ENCODE measurements at places on chromosomes 1 and 21. TPM values are rescaled to one million over a fixed set of nuclear protein-coding genes. Genes with fewer than 3 reads are reported as not detected.

DNA sequence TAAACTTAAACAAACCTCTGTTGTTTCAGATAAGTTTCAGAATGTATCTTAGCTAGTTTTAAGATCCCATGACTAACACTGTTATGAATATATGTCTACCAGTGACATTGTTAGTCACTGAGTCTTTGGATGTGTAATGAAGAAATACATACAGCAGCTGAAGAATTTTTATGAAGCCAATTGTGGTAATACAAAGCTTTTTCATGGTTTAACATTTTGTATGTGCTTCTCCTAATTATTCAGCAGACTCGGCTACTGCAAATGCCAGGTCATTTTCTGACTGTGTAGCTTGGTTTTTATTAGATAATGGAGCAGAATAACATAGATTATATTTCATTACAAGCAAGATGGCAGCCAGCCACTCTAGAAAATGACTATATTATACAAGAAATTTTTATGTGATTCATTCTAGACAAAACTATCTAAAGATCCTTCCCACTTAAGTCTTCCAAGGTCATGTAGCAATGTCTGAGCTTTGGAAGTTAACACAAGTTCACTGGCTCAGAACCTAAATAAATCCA, 147.8 kb downstream of the TNFSF18 start:
- no peak for DNase-seq

FAM163A gene
- 0.56 TPM for total RNA-seq

DNA sequence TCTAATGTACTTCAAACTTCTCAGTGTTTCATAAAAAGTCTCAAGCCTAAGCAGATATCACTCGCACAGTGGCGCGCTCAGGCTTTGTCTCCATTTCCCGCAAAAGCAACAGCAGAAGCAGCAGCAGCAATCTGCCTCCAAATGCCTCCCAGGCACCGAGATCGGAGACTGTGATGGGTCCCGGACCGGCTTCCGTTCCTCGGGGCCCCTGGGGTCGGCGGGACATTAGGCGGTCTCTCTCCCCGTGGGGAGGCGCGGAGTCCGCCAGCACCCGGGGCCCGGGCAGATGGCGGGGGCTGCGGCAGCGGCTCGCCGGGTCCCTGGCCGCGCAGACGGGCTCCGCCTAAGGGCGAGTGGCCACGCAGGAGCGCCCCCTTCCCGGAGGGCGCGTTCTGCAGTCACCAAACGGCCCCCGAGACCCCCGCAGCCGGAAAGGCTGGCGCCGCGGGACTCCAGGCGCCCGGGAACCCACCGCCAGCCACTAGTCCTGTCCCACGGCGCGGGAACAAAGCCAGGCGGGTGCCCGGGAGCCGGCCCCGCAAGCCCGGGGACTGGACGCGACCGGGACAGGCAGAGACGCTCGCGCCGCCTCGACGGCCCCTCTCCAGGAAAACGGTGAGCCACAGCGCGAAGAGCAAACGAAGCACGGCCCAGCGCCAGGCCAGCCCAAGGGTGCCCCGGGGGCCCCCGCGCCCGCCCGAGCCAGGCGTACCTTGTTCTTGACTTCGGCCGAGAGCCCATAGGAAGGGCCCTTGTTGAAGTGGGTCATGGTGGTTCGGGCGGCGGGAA, 590 bp downstream of the CNN3 start:
- peak; percentile 60 for DNase-seq

GRCh38 chr1:51897699-51898031, 19.1 kb upstream of the NRDC start:
- no peak for DNase-seq

DNA sequence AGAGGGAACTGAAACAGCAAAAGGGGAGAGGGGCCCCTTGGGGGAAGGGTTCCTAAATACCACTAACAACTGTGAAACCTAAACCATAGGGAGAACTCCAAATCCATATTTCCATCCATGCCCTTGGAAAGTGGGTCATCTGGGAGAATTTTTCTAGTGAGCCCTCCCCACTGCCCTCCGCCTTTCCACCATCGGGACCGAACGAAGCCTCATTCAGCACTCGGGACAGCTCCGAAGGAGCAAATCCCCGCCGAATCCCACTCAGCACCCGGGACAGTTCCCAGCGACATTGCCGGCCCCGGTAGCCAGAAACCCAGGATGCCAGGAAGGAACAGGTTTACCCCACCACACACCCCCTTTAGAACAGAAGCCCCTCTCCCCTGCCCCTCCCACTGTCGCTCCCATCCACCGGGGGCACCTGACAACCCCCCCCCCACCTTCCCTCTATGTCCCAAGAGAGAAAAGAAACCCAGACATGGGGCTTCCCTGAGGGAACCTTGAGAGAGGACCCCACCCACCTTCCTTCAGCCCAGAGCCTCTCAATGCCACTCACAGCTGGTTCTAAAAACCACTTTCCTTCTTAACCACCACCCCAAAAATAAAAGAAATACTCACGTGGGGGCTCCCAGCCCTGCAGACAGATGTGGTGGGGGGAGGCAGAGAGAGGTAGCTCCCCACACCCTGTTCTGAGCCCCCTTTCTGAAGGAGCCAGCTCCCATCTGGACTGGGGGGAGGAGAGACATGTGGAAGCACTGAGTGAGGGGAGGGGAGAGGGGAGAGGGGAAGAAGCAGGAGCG, 4.5 kb downstream of the DLGAP3 start:
- peak; percentile 49 for DNase-seq

CORT gene
- total RNA-seq: not detected

DNA sequence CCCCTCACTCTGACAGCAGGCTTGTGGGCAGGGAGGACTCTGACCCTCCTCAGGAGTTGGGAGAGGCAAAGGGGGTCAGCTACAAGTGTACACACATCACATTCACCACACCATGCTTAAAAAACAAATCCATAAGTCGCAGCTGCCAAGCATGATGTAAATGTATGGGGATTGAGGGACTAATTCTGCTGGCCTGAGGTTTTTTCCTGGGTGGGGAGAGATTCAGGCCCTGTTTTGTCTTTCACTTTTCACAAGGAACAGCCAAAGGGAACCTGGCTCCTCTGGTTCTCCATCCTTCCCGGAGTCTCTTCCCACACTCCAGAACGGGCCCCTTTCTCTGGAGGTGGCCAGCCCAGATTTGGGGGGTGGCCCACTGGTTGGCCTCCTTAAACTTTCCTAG, 1.3 kb upstream of the MTARC2 start:
- no peak for DNase-seq

DNA sequence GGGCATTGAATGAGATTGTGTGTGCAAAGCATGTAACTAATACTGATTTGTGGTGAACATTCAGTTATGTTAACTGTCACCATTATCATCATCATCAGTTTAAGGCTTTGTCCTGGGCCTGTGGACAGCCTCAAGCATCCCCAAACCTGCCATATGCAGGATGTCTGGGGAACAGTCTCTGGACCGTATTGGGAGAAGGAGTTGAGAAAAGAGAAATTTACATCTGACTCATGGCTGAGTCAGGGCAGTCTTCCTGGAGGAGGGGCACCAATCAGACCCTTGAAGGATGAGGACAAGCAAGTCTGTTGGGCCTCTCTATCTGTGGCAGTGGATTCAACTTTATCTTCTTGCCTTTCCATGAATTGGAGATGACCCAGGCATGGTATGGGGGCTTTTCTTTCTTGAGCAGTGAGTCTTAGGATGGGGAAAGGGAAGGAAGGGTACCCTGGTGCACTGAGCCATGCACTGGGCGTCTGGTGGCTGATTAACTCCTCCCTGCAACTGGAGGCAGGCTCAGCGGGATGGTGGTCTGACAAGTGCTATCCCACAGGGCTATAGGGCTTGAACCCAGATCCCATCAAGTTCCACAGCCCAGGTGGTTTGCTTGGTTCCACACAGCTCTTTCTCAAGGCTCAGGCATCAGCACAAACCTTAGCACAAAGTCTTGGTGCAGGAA, 2.9 kb downstream of the PADI3 start:
- DNase-seq: no peak

DNA sequence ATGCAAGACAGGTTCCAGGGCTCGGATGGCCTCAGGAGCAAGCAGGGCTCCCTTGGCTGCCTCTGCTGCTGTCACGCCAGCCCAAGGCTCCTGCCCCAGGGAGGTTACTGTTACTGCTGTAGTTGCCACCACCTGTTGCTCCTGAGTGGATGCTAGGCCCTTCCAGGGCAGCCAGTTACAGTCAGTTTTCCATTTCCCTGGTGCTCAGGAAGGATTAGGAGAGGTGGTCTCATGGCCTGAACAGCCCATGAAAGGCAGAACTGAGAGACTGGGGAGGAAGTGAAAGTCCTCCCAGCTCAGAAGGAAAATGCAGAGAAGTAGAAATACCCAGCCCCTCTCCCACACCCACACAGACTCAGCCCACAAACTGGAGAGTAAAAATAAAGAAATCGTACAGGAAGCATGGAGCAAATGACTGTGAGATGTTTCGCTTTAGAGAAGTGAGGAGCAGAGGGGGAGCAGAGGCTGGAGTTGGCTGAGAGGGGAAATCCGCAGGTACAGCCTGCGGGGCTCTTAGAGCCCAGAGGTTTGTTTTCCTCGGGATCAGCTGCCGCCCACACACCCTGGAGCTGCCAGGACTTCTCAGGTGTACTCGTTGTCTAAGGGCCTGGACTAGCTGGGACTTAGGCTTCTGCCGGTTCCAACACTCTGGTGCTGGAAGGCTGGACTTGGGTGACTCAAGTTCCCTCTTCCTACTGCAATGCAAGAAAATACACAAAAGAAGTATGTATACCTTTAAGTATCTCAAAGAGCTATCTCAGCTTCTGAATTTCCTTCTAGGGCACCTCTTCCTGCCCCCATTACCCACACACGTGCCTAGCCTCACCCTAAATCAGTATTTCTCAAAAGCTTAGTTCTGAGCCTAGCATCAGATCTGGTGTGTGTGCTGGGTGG, 2.3 kb downstream of the IL6R start:
- DNase-seq: peak; percentile 32

- peak; percentile 20 for DNase-seq
These were observed 67.1 kb downstream of the CENPF start for GRCh38 chr1:214670098-214670497.

GRCh38 chr1:70866542-70867264, 180.9 kb downstream of the PTGER3 start:
- no peak for DNase-seq

GRCh38 chr1:201533836-201534235, 5.1 kb upstream of the NAV1 start:
- no peak for DNase-seq
